ENCODE measurements at places on chromosomes 11 and 22.

DNA sequence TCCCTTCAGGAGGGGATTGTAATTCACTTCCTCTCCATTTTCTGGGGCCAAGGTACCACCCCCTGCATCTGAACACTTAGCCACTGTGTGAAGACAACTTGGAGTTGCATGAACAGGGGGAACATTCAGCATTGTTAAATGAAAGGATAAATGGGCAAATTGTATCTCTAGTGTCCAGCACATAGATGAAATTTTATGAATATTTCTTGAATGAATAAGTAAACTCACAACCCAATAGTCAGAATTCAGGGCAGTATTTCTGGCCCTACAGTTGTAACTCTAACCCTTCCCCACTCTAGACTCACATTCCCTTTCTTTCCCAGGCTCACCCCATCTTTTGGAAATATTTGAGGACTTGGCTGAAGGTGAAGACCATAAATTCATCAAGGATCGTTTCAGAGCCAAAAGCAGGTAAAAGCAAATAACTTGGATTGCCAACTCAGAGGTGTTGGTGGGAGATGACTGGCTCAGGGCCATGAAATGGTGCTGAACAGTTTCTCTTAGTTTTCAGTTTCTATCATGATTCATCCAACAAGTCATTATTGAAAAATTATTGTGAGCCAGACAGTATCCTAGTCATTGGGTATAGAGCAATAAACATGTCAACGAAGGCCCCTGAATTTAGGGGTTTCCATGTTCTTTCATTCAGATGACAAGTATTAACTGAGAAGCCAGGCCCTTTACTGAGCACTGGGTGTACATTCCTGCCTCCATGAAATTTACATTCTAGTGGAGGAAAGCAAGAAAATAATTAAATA lies 33.3 kb upstream of the ZC3H12C start:
- DNase-seq, result no peak

DNA sequence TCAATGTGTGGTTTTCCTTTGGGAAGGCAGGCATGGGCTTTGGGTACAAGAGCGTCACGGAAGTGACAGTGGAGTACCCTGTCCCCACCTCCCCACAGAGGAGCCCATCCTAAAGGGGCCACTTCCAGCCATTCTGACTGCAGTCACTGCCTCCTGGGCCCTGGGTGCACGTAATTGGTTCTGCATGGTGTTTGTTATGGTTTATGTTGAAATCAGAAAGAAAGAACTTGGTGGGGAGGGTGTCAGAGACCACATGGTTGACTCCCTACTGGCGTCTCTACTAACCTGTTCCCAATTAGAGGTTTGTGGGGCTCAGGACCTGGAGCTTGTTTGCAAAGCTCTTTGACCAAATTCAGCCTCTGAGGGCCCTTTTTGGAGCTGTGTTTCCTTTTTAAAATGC lies 40.8 kb downstream of the RIBC2 start:
- DNase-seq, result no peak

- DNase-seq, result no peak
Measured at GRCh38 chr22:38448945-38449745, 5.9 kb downstream of the KCNJ4 start.

DNA sequence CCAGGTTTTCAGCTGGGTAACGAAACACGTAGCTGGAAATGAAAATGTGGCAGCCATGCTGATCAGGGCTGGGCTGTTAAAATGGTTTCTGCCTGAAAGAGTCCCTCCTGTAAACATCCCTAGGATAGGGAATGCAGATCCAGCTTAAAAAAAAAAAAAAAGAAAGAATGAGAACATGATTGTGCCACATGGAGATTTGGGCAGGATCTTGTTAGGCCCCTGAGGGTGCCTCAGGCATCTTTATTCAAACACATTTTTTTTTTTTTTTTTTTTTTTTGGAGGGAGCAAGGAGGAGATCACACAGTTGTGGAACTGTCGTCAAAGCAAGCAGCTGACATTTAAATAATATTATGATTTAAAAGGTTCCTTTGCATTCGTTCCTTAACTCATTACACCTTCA lies 900.3 kb downstream of the OPCML start:
- DNase-seq, result no peak

Data from femur (tissue), 1 donor.